Thoracic aorta endothelial cell (primary cell): ENCODE measurements at places on chromosomes 6 and 20. TPM values are rescaled to one million over a fixed set of nuclear protein-coding genes. Genes with fewer than 3 reads are reported as not detected.

The TMEM74B gene
- 0.13 and 0.79 TPM in 2 replicates for total RNA-seq

The DDO gene
- 0.36 TPM in 1 of 2 replicates, not detected in the other for total RNA-seq

The ZKSCAN3 gene
- total RNA-seq: 3.1 and 3.4 TPM in 2 replicates

The RSPO3 gene
- 0.53 and 5.1 TPM in 2 replicates for total RNA-seq

The SLC17A2 gene
- total RNA-seq: not detected in 2 replicates
